ENCODE measurements at places on chromosomes 16 and 17.

DNA sequence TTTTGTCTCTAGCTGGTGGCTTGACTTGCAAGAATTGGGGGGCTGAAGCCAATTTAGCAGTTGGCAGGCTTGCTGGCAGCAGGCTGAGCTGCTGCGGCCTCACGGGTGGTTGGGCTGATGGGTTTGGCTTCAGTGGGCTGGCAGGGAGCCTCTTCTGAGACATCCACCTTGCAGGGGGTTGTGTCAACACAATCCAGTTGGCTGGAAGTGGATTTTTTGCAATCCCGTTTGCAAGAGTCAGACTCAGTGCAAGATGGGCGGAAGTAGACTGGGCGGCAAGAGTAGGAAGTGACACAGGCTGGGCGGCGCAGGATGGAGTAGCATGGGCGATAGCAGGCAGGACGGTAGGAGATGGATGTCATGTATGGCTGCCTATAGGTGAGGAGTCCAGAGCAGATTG lies 1.5 kb downstream of the KRTAP16-1 start:
- no peak for DNase-seq

DNA sequence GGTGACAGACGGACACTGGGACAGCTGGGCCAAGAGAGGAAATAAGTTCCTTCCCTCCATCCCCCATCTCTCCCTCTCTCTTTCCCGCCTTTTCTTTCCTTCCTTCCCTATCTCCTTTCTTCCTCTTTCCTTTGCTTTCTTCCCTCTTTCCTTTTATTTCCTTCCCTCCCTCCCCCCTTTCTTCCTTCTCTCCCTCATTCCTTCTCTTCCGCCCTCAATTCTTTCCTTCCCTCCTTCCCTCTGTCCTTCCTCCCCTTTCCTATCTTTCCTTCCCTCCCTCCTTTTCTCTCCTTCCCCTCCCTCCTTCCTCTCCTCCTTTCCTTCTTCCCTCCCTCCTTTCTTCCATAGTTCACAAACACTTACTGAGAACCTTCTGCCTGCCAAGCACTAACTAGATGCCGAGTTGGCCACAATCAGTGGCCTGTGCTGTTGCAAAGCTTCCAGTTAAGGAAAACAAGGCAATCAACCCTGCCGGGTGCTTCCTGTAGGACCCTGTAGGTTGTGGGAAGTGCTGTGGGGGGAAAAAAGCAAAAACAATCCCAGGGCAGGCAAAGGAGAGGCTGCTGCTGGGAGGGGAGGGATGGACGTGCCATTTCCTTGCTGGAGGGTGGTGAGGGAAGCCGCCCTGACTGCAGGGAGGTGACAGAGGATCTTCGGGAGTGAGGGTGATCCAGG lies 31.7 kb downstream of the ABCC6 start:
- DNase-seq = no peak

DNA sequence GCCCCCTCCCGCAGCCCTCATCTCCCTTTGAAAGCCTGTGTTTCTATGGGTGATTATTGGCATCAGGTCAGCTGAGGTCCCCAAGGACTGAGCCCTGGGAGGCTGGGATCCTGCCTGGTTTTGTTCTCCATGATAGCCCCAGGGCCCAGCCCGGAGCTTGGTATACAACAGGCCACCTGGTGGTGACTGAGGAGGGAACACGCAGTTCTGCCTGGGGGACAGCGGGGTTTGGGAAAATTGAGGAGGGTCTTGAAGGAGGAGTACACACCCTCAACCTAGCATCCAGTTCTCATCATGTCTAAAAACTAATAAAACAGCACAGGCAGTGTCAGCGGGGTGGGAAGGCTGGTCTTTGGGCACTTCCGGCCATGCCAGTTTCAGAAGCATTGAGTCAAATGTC lies 335.1 kb downstream of the CPPED1 start:
- no peak for DNase-seq

DNA sequence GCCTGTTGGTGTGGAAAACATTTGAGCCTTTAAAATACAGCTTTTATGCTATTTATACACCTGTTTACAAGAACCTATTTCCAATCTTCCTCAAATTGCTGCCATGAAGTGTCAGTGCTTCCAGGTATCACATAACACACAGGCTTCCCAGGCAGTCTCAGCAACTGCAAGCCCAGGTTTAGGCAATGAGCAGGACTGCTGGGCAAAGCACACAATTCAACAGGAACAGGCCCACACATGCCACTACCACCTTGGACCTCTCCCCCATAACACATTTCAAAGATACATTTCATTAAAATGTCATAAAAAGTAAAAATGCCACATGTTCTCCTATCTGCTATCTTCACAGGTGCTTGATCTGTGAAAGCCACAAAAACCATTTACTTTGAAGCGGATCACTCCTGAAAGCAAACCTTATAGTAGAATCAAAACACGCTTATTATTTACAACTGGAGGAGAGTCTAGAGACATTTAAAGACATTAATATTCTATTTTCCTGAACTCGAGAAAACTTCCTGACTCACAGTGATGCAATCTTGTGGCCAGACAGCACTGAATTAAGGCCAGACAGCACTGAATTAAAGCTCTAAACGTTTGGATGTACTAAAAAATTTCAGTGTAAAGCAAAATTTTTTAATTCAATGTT lies 31.5 kb downstream of the ANKFY1 start:
- no peak for DNase-seq

DNA sequence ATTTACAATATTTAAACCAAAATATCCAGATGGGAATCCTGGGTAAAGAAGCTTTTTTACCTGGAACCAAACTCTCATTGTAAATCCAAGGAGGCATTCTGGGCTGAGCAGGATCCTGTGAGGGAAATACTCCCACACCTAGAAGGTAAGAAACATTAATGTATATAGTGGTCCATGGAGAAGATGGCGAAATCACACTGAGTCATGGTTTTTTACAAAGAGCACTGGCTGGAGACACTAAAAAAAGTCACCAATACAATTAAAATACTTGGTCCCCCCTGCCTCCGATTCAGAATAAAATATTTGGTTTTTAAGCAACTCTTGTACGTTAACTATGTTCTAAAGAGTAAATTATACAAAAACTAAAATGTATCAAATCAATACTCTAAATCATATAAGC lies 32.9 kb downstream of the SYNRG start:
- no peak for DNase-seq
